ENCODE measurements at places on chromosomes 2 and 18.

DNA sequence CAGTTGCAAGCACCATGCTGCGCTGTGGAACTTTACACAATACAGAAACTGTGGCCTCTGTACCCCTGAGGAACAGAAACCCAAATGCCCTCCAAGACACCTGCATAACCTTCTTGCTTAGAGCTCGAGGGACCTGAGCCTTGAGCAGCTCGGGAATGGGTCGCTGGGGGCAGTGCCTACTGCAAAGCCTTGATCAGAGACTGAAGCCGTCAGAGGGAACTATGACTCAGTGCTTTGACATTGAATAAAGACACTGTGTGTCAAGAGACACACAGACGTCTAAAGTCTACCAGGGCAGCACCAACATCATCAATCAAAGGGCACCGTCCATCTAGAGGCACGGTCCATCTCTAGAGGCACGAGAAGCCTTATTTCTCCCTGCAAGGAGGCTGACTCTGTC lies 30.6 kb downstream of the GPR45 start:
- DNase-seq = no peak

GRCh38 chr2:124501575-124502152 lies 476.6 kb downstream of the CNTNAP5 start:
- peak; percentile 30 for DNase-seq

- DNase-seq = no peak
Observed at GRCh38 chr2:85933753-85934594, 45.2 kb upstream of the ST3GAL5 start.

DNA sequence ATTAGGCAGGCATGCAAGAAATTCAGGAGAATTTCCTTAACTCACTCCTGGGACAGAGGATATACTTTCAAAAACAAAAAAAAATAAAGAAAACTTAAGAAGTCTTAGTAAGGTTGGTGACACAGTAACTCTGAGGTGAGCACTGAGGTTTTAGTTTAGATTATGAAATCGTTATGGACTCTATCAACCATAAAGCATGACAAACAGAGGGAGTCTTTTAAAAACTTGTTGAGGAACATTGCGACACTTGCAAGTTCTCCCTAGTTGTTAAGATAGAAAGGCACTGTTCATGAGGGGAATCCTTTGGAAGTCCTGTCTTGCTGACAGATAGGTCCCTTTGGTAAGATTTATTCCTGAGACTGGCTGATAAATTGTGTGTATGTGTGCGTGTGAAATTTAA lies 194.3 kb upstream of the ERBB4 start:
- DNase-seq = no peak

DNA sequence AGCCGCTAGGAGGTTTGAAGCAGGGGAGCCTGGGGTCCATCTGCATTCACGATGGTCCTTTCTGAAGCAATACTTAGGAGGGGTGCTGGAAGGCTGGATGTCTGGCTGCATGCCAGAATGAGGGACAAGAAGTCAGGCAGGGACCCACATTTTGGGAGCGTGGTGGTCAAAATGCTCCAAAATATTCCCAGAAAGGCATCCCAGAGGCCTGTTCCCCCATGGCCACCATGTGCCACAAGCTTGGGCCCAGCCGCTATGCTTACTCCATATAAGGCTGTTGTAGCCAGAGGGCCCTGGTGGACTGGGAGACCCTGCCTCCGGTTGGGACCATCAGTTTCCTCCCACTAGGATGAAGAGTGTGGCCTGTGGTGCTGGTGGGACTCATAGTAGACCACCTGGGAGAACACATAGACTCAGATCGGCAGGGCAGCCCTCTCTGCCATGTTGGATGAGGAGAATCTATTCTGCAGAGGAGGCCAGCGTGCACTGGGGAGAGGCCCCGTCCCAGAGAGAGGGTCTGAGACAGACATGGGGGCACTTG lies 3.6 kb upstream of the PROM2 start:
- DNase-seq = no peak

DNA sequence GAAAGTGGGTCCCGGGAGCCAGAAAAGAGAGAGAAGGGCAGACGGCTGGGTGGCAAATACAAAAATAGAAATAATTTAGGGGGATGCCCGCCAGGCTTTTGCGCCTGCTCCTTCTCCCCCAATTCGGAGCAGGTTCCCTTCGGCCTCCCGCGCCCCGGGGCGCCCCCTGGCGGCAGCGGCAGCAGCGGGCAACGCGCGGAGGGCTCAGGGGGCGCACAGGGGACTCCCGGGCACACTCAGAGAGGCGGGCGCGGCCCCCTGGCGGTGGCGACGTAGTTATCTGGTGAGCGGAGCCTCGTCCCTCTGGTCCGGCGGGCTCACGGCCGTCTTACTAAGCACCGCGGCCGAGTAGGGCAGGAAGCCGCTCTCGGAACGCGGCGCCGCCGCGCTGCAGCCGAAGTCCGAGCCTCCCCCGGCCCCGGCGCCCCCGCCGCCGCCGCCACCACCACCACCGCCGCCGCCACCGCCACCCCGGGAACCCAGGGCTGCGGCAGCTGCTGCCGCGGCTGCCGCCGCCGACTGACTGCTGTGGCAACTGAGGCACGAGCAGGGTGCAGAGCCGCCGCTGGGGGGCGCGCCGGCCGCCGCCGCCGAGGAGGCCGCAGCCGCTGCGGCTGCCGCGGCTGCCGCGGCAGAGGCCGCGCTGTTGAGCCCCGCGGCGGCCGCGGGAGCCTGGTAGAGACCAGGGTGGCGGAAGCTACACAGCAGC lies 3.8 kb downstream of the EVX2 start:
- DNase-seq = peak; percentile 56

DNA sequence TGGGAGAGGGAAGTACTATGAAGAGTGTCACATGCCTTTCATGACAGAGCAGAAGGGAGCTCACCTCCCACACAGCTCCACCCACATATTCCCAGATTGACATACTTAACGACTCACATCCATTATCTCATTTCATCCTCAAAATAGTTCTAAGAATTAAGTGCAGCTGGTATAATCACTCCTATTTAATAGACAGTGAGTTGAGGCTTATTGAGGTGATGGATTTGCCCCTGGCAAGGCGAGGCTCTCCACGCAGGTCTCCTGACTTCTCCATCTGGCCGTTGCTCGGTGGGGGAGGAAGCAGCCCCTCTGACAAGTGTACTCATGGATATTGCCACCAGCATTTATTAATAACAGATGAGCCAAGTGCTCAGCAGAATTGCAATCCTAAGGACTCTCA lies 81.4 kb downstream of the TGOLN2 start:
- DNase-seq = no peak

GRCh38 chr18:46184727-46185126 lies 80.5 kb downstream of the HAUS1 start:
- DNase-seq = no peak

GRCh38 chr18:48932462-48932818 lies 18.3 kb downstream of the SMAD7 start:
- DNase-seq = no peak

DNA sequence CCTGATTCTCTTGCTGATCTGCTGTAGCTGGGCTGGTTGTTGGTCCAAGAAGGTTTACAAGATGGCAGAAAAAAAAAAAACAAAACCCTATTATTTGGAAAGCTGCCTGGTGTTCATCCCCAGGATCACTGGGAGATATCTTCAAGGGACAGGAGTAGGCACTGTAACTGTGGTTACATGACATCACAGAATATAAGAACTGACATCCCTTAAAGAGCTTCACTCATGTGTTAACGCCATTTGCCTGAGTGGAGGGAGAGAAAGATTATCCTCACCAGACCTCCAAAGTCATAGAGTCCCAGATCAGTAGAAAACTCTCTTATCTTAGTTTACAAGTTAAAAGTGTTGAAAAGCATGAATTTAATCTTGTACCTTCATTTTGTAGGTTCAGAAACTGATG lies 95.3 kb upstream of the BZW1 start:
- DNase-seq = no peak

DNA sequence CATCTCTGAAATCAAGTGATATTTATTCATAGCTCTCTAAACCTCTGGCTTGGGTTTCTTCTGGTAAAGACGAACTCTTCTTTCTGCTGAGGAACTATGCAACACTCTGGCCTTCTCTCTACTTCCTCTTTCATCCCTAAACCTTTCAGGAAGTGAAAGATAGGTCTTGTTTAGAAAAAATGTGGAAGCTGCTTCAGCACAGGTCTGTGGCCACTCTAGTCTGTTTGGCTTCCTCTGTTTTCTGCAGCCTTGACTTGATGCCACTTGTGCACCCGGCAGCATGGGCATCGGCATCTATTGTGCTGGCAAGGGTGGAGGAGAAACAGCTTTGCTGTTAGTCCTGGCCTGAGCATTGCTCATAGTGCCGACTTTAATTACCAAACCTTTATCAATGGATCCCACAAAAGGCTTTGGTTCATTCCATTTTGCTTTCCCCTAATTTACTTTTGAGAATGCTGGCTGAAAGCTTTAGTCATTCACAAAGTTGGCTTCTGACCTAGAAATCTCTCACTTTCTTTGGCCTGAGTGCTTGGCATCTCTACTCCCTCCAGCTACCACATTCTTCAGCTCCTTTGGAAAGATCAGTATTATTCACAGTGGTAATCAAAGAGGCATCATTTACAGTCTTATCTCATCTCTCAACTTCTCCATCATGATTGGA lies 32.0 kb upstream of the GPR39 start:
- no peak for DNase-seq

GRCh38 chr2:33284287-33284686 lies 192.2 kb upstream of the RASGRP3 start:
- no peak for DNase-seq

- DNase-seq = no peak
Observed at GRCh38 chr2:166234112-166234846, 106.5 kb upstream of the SCN1A start.

DNA sequence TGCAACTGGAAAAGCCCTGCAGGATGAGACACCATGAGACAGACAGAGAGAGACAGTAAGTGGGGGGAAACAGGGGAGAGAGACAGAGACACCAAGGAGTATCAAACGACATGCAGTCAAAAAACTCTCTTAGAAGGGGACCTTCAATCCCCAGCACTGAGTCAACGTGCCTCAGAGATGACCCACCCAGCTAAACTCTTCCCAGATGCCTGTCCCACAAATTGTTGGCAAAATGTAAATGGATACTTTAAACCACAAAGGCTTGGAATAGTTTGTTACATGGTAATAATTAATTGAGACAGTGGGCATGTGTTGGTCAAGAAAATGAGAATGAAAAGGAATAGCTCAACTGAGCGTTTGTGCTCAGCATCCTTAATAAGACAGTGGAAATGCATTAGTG lies 98.3 kb downstream of the GRB14 start:
- DNase-seq = no peak

GRCh38 chr2:169579044-169579443 lies 5.1 kb upstream of the PPIG start:
- DNase-seq = no peak

DNA sequence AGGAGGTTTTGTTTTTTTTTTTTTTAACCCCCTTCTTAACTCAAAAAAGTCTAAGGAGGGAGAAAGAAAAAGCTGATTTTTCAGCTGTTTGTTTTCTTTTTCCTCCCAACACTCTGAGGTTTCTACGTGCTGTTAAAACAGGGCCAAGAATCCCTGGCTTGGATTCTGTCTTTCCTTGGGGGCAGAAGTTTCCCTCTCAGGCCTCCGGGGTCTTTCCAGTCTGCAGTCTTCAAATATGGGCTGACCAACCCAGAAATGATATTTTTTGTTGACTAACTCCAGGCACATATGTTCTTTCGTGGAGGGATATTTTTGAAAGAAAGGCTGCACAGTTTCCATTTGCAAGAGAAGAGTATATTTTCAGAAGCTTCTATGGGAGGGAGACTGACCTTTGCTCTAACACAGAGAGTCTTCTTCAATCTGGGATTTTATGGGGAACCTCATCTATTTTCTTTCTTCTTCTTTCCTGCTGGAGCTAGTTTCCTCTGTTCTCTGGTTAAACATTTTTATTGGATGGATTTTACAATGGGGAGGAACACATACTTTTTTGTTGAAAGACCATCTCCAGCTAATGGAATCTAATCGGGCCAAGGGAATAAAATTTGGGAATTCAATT lies 93.3 kb upstream of the SPRED2 start:
- no peak for DNase-seq

DNA sequence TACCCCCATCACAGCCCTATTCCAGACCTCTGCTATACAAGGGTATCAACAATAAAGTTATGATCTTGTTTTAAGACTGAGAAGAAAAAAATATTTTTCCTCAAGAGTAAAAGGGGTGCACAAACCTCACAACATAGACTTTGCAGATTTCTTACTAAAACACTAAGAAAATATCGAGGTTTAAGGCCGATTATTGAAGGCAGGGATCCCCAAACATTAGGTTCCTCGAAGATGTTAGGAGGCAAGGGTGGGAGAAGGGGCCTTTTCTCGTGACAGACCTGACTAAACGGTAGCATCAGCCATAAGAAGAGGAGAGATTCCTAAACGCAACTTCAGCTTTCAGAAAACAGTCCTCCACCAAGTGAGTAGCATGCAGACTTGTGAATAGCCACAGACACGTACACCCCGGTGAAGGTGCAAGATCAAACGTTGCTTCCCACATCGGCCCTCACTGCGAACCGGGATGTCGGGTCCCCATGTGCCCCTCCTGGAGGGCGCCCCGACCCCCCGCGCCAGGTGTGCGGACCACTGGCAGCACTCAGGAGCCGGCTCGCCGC lies 678 bp downstream of the PIAS2 start:
- DNase-seq = no peak

- no peak for DNase-seq
Observed at GRCh38 chr2:233082931-233083755, 23.0 kb downstream of the INPP5D start.

- DNase-seq = no peak
Observed at GRCh38 chr2:54701029-54701428, 22.4 kb upstream of the EML6 start.

DNA sequence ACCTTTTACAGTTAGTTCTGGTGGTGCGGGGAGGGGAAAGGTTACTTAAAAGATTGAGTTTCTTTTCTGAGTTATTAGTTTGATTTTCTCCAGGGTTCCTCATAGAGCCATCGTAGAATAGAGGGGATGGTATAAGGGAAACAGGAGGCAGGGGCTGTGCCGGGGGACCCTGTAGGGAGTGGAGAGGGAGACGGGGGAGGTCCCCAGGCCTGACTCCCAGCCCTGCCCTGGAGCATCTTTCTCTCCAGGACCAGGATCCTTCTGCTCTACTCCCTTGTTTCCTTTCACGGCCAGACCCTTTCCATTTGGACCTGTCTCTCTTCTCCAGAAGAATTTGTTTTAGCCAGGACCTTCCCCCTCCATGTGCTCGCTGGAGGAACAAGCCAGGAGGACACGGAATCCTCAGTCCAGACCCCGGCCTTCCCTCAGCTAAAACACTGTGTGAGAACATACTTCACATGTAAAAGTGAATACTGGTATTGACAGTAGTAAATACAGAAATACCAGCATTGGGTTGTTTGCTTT lies 35.4 kb downstream of the DGKD start:
- no peak for DNase-seq

- DNase-seq = no peak
Observed at GRCh38 chr2:239378918-239379640, 21.7 kb downstream of the HDAC4 start.
